Activated CD8-positive, alpha-beta T cell treated with anti-CD3 and anti-CD28 coated beads, Interleukin-2, amount 10 ng/mL, durations not matched to agents 7 days and 5 days (primary cell): ENCODE measurements at places on chromosomes 3 and 15. TPM values are rescaled to one million over a fixed set of nuclear protein-coding genes. Genes with fewer than 3 reads are reported as not detected.

- DNase-seq: peak; percentile 48
- H3K27me3 ChIP-seq: no peaks in the 10 kb centered on the region
- peak overlapping the region; percentile 89 for H3K27ac ChIP-seq
- peak overlapping the region; percentile 75 for H3K4me3 ChIP-seq
- H3K36me3 ChIP-seq: peaks cover 1% of the 10 kb centered on the region
Observed at GRCh38 chr15:64596701-64597476, 136.5 kb downstream of the ZNF609 start.

- H3K4me3 ChIP-seq: peak overlapping the region; percentile 71
- H3K27ac ChIP-seq: no peak overlapping the region
- H3K36me3 ChIP-seq: no peaks in the 10 kb centered on the region
- no peak for DNase-seq
- peaks cover 25% of the 10 kb centered on the region for H3K4me1 ChIP-seq
Observed at GRCh38 chr15:82047453-82048400, 1.9 kb upstream of the MEX3B start.

DNA sequence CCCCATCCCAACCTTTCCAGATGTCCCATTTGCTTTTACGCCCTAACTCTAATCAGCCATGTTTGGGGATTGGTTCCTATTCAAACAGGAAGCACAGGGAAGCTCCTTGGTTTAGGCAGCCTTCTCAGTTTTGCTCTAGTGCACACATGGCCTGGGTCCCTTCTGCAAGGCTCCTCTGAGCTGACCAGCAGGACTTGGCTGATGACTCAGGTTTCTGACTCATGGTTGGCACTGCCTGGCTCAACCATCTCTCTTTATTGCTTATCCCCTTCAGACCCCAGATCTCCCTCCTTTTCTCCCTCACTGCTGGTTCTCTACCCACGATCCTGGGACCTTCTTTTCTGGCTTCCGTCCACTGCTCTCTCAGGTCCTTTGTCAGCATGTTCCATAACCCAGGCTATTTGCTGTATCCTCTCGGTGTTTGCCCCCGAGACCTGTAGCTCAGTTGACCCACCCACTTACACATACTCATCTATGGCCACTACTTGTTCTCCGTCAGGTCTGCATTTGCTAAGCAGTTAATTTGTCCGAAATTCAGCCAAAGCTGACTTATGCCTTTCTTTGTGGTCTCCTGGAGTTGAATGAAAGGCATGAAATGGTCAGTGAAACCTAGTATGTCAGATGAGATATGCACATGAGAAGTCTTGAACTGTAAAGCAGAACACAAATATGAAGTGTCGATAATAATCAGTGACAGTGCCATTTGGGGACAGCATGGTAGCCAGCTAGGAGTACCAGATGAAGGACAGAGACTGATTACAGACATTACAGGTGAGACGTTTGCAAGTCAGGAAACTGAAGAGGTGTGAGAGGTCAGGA lies 323.5 kb upstream of the ROPN1 start:
- no peak for DNase-seq
- H3K4me1 ChIP-seq: no peaks in the 10 kb centered on the region
- H3K27me3 ChIP-seq: peaks cover 4% of the 10 kb centered on the region
- H3K36me3 ChIP-seq: no peaks in the 10 kb centered on the region
- no peak overlapping the region for H3K27ac ChIP-seq

DNA sequence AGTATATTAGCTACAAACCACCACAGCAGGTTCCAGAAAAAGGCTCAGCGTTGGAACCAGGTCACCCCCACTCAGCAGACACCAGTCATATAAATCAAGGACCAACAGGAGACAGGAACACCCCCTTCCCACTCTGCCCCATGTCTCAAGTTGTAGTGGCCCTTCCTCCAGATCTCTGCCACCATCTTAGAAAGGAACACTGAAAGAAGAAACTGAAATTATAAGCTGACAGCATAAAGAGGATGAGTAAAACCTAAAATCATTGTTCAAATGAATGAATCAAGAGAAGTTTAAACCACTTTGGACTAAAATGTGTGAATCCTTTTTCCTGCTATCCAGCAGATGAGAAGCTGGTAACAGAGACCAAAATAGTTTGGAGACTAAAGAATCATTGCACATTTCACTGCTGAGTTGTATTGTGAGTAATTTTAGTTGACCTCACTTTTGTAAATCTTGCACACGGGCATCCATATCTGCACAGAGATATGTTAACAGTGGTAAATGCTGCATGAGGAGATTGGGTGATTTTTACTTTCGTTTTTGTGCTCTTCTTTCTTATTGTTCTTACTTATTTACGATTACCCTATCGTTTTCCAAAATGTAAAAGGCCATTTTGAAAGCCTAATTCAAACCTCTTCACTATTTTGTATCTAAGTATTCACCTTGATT lies 19.8 kb downstream of the CCR3 start:
- peaks cover 24% of the 10 kb centered on the region for H3K4me1 ChIP-seq
- H3K4me3 ChIP-seq: no peak overlapping the region
- no peak for DNase-seq
- no peaks in the 10 kb centered on the region for H3K27me3 ChIP-seq
- H3K27ac ChIP-seq: peak overlapping the region; percentile 50

DNA sequence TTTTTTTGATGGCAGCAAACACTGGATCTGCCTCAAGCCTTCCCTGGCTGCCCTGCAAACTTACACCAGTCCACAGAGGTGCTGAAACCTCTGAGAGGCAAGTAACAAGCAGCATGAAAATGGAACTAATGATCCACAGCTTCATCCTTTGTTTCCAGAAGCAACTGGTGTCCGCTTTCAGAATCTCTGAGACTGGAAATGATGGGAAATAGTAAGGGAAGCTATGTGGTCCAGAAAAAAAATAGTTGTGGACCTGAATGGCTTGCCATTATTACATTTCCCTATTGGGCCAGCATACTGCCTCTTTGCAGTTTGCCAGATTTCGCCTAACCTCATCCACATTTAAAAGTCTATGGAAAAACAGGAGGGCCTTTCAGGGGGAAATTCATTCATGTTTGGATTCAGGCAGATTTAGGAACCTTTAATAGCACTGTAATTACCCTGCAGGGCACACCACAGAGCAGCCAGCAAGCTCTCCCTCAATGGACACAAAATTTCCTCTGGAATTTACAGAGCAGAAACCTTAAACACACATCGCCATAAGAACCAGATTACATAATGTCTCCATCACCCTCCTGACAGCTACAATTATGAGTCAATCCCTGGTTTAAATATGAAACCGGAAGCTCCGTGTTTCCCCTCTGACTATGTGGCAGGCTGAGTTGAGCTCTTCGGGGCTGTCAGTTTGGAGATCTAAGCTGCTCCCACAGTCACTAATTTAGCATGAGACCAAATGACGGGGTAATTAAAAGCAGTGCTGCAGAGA lies 134.4 kb downstream of the TMCO5A start:
- peak overlapping the region; percentile 15 for H3K4me3 ChIP-seq
- H3K27me3 ChIP-seq: peaks cover 58% of the 10 kb centered on the region
- DNase-seq: peak; percentile 62
- peaks cover 33% of the 10 kb centered on the region for H3K4me1 ChIP-seq
- H3K36me3 ChIP-seq: no peaks in the 10 kb centered on the region
- H3K27ac ChIP-seq: no peak overlapping the region

GRCh38 chr15:82018201-82018600 lies 27.6 kb downstream of the MEX3B start:
- peaks cover 15% of the 10 kb centered on the region for H3K27me3 ChIP-seq
- DNase-seq: no peak
- no peak overlapping the region for H3K4me3 ChIP-seq
- no peaks in the 10 kb centered on the region for H3K4me1 ChIP-seq
- no peak overlapping the region for H3K27ac ChIP-seq

- H3K4me3 ChIP-seq: no peak overlapping the region
- H3K4me1 ChIP-seq: no peaks in the 10 kb centered on the region
- no peak for DNase-seq
- H3K27me3 ChIP-seq: no peaks in the 10 kb centered on the region
- H3K36me3 ChIP-seq: peaks cover 53% of the 10 kb centered on the region
Observed at GRCh38 chr3:180612364-180612763, 10.4 kb downstream of the TTC14 start.

GRCh38 chr3:124078953-124079911 lies 87.3 kb upstream of the ROPN1 start:
- no peaks in the 10 kb centered on the region for H3K36me3 ChIP-seq
- no peaks in the 10 kb centered on the region for H3K4me1 ChIP-seq
- H3K27ac ChIP-seq: no peak overlapping the region
- H3K27me3 ChIP-seq: peaks cover 12% of the 10 kb centered on the region
- DNase-seq: peak; percentile 35

GRCh38 chr15:29018995-29019976 lies 133.5 kb downstream of the APBA2 start:
- H3K27ac ChIP-seq: no peak overlapping the region
- DNase-seq: no peak
- H3K27me3 ChIP-seq: no peaks in the 10 kb centered on the region
- peaks cover 12% of the 10 kb centered on the region for H3K4me1 ChIP-seq

DNA sequence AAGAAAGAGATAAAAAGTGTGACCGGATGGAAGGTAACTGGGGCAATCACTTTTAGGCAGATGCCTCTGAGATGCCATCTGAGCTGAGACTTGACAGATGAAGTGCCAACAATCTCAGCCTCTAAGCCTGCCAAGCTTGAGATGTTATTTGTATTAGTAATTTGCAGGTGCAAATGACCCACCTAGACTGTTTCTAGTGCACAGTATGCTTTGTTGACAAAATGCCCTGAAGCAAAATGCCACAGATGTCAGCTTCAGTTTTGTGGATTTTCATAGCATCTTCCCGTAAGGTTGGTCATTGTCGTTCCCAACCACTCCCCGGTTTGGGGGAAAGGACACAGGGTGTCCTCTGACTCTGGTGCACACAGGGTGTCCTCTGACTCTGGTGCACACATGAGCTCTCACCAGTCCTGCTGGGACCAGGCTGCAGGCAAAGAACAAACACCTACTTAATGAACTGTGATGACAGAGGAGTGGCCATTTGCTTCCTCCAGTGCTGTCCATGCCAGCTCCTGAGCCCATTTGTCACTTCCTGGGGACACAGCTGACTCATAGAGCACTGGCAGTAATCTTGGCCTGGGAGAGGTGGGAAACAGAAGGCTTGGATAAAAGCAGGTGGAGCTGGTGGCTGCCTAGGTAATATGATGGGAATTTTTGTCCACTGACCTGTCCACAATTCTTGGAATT lies 16.7 kb upstream of the PPP1R2 start:
- DNase-seq: no peak
- H3K27ac ChIP-seq: no peak overlapping the region
- no peaks in the 10 kb centered on the region for H3K27me3 ChIP-seq
- no peaks in the 10 kb centered on the region for H3K36me3 ChIP-seq
- H3K4me1 ChIP-seq: peaks cover 28% of the 10 kb centered on the region

DNA sequence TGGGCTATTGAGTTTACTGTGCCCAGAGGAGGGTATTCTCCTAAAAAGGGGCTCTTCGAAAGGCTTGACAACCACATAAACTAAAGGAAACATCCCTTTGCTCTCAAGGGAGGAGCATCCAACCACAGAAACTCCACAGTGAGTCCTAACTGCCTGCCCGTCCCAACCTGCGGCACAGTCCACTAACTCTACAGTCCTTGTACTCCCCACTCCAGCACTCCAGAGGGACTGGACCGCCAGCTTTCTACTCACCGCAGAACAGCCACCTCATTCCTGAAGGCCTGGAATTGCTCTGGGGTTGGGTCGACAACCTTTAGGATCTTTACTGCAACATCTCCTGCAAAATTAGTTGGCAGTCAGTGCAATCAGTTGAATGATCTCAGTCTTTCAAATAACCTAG lies 34.6 kb downstream of the MKRN2 start:
- no peak overlapping the region for H3K27ac ChIP-seq
- no peak overlapping the region for H3K4me3 ChIP-seq
- H3K4me1 ChIP-seq: no peaks in the 10 kb centered on the region
- no peaks in the 10 kb centered on the region for H3K27me3 ChIP-seq
- DNase-seq: no peak
- peaks cover 63% of the 10 kb centered on the region for H3K36me3 ChIP-seq

DNA sequence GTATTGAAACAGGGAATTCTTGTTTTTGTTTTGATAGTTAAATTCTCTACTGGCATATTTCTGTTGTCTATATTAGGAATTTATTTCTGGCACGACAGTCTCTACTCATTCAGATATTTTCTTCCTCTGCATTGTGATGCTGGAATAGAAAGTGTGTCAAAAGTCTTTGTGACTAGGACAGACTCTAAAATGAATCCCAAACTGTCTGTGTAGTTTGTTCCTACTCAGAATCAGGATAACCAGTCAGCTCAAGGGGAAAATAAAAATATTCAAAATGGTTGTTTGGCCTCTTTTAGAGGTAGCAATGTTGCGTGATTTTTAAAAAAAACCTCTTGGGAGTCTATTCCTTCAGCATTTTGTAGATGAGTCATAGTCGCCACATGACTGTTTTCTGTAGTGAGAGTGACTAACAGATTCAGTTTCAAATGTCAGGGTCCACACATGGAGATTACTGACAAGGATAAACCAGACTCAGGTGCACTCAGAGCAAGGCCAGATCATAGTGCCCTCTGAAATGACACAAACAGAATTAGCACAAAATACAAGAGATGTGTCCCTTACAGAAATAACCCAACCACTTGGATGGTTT lies 13.1 kb downstream of the SLC7A14 start:
- H3K4me1 ChIP-seq: no peaks in the 10 kb centered on the region
- no peak overlapping the region for H3K4me3 ChIP-seq
- H3K27ac ChIP-seq: no peak overlapping the region
- DNase-seq: no peak
- H3K36me3 ChIP-seq: no peaks in the 10 kb centered on the region

DNA sequence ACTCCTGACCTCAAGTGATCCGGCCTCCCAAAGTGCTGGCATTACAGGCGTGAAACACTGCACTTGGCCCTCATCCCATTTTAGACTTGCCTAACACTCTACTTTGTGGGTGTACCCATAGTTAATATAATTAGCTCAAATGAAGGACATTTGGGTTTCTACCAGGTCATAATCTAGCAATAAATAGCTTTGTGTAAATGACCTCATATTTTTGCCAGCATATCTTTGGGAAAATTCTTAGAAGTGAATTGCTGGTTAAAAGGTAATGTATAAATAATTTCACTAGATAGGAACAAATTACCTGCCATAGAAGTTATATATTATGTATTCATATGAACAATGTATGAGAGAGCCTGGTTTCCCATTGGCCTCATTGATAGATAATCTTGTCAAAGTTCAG lies 206.0 kb downstream of the DIPK2A start:
- no peaks in the 10 kb centered on the region for H3K4me1 ChIP-seq
- no peak for DNase-seq
- no peak overlapping the region for H3K27ac ChIP-seq

The ZDHHC23 gene
- total RNA-seq: 2.1 TPM

The MYRIP gene
- total RNA-seq: not detected

GRCh38 chr3:25441234-25441856 lies 13.3 kb downstream of the RARB start:
- H3K27ac ChIP-seq: no peak overlapping the region
- H3K36me3 ChIP-seq: no peaks in the 10 kb centered on the region
- peak; percentile 36 for DNase-seq

DNA sequence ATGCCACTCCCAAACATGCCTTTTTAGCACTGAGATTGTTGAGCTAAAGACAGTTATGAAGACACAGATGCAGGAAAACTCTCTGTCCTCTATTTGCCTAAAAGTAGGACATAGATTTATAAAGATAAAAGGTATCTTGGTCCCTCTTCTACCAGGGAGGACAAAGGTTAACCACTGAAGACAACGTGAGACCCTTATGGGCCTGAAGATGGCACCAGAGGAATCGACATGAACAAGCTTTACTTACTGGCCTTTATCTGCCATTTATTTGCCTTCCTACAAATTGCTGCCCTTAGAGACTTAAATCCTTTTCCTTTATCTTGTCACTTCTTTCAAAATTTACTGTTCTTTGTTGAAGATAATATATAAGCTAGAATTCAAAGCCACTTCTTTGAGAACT lies 109.7 kb upstream of the FAM3D start:
- H3K4me1 ChIP-seq: no peaks in the 10 kb centered on the region
- DNase-seq: no peak
- H3K27me3 ChIP-seq: no peaks in the 10 kb centered on the region
- H3K4me3 ChIP-seq: no peak overlapping the region
- no peaks in the 10 kb centered on the region for H3K36me3 ChIP-seq
